ENCODE measurements at places on chromosomes 4 and X.
A peak's percentile ranks its signal among the peaks of the same experiment; 100 is the strongest.

- peak; percentile 14 for DNase-seq
Observed at GRCh38 chr4:81919223-81919622, 447.5 kb upstream of the RASGEF1B start.

DNA sequence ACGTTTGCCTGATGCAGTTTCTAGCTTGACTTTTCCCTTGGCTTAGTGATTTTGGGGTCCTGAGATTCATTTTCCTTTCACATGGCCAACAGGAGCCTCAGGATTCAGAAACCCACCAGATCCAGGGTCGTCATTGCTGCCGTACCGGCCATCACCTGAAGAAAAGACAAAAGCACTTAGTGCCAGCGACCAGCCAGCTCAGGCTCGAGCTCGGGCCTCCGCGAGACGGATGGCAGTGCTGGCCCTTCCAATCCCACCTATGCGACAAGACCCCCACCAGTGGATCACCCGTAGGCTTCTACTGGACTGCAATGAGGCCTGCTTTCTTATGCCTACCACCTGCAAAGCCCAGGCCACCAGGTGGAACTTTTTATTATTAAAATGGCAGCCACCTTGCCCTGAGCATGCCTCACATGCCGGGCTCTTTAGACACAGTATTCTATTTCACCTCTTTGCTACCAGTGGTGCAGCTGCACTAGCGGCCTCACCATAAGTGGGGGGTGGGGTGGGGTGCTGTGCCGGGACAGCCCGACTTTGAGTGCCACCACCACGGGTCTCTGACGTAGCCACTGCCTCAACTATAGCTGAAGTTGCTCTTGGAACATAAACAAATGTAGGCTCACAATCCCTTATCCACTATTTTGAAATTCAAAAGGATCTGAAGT is 84.3 kb downstream of the MTMR1 start:
- no peak for DNase-seq

DNA sequence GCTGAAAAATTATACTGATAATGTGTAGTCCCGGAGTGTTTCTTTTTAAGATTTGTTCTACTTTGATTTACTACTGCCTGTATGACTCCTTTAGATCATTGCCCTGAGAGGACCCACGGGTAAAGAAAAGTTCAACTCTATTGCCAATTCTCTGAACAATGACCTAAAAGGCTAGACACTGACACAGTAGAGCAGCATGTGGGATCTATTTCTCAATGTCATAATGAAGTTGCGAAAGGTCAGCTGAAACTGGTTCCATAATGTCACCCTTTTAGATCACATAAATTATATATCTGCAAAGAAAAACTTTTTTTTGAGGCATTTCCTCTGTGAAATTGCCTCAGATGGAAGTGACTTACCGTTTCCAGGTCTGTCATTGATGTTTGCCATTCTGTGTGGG is 67.4 kb downstream of the GLRB start:
- no peak for DNase-seq

DNA sequence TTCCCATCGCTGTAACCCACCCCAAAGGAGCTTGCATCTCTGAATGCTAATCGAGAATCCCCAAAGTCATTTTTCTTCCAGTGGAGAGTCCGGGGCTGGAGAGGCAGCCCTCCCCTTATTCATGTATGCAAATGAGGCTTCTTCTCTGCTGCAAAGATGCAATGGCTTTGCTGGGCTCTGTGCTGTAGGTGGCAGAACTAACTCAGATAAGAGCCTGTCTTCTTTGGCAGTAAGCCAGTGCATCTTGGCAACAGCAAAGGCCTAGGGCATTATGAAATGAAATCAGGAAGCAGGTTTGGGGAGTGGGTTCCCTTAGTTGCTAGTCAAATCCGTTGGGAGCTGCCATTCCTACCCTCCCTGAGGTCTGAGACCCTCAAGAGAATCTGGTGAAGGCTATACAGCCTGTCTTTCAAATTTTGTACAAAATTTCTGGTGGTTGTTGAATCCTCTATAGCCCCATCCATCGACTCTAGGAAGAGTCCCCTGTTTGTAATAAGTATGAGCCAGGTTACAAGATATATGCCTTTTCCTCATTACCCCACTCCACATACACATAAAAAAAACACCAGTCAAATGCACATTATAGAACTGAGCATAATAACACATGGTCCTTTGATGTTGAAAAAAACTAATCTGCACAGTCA is 290.6 kb upstream of the TAPT1 start:
- DNase-seq, result no peak

GRCh38 chr4:141802333-141802732 is 165.9 kb downstream of the IL15 start:
- DNase-seq, result no peak

DNA sequence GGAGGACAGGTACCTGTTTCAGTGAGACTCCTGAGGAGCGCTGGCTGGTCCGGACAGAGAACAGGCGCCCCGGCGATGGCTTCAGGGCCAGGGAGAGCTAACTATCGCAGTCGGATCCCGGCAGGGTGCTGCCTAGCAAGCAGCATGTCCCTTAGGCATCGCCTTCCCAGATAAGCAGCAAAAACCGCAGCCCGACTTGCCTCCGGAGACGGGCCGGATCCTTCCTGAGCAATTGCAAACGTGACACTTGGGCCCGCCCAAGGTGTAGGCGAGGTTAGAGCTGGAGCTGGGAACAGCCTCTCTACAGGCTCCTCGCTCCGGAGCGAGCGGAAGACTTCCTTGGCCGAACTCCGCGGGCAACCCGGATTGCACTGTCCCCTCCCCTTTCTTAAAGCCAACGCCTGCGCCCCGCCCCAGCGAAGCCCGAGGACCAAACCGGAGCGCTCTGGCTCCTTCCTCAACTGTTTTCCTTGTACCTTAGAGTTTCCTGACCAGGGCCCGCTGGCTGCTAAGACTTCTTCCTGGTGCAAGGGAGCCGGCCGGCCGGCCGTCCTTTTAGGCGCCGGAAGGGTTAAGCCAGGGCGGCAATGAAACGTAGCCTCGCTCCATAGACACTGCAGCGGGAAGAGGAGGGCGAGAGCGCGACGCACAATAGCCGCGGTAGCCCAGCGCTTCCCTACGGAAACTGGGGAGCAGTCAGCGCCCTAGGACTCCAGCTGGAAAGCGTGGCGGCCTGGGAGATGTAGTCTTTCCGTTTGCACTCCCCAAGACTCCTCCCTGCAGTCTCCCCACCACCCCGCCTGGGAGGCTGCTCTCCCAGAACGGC is at the start of gene OPHN1:
OPHN1 (minus strand) TSS at position 341 of the 826 bp plus-strand sequence. CDS start 475 bp downstream, outside the sequence.
- no peak for DNase-seq

GRCh38 chrX:96147681-96148080 is 537.0 kb upstream of the DIAPH2 start:
- no peak for DNase-seq

DNA sequence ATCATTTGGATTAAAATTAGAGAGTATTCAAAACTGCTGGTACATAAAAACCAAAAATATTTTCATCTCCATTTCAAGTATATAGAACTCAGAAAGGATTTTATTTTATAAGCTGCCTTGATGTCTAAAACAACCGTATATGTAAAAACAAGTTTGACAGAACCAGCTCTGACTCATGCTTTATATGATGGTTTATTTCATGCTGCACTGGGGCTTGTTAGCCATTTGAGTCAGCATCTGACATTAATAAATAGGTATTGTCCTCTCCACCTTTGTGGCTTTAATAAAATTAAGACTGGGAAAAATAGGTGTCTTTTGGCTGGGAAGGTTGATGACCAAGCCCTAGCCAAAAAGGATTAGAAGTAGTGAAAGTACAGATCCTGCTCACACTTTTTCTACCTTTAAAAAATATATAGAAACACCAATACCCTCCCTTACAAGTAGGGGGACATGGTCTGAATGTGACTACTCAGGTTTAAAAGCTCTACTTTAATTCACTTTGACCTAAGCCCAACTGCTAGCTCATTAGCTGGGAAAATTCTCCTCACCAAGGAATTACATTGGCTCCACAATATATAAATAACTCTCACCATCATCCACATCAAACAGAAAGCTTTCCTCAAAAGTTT is 228.1 kb downstream of the ADAMTS3 start:
- no peak for DNase-seq

DNA sequence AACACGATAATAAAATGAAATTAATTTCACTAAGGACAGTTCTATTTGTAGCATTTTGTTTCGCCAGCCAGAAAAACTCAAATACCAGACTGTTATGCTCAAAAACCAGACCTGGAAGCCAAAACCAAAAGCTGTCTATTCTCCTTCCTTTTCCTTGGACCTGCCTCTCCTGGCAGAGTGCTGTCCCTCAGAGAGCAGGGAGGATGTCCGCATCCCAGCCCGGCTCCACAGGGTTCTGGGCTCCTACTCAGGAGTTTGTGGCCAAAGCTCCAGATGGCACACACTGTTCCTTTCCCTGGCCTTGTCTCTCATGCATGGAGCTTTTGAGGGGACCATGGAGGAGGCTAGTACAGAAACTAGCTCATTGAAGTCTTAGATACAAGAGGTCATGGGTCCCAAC is 41.9 kb upstream of the C1QTNF7 start:
- no peak for DNase-seq

- no peak for DNase-seq
Observed at GRCh38 chr4:145799223-145799622, 119.3 kb downstream of the C4orf51 start.

DNA sequence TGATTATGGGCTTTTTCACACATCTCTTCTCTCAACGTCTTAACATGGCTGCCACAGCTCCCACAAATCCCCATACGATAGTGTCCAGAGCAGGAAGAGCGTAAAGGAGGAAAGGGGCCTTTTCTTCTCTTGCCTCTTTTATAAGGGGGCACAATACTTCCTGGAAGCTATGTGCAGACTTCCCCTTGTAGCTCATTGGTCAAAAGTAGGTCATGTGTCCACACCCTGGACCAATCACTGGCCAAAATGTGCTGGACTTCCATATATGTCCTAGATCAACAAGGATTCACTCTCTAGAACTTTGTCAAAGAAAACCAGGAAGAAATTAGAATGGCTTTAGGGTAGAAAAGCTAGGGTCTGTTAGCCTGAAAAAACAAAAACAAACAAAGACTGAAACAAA is 26.7 kb downstream of the STK32B start:
- no peak for DNase-seq

- DNase-seq, result no peak
Observed at GRCh38 chrX:38970074-38970473, 168.8 kb downstream of the MID1IP1 start.

GRCh38 chr4:143230683-143231082 is 46.0 kb downstream of the USP38 start:
- no peak for DNase-seq

GRCh38 chr4:26069218-26069617 is 155.2 kb downstream of the SMIM20 start:
- DNase-seq, result no peak

GRCh38 chrX:120677004-120677652 is 47.3 kb upstream of the C1GALT1C1 start:
- DNase-seq, result no peak

- DNase-seq, result no peak
Observed at GRCh38 chrX:103520386-103520785, 1.1 kb upstream of the RAB40A start.

DNA sequence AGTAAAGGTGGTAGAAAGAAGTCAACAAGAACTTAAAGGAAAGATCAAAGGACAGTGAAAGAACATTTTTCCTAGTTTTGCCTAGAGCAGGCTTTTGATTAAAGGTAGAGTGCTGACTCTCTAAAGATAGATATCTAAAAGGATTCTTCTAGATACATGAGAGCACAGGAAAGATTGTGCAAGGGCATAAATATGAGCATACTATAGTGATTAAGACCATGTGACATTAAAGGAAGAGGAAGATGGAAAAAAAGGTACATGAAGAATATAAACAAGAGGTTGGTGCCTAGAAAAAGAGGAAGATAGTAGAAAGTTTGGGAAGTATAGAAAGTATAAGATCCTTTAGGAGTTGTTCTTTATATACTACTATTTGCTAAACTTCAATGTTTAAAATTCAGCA is 26.1 kb upstream of the TET2 start:
- no peak for DNase-seq

- no peak for DNase-seq
Observed at GRCh38 chr4:4677556-4678522, 136.0 kb upstream of the STX18 start.

GRCh38 chr4:80875642-80876041 is 154.9 kb upstream of the BMP3 start:
- no peak for DNase-seq

- DNase-seq, result no peak
Observed at GRCh38 chrX:74521961-74522751, 92.3 kb downstream of the RLIM start.

GRCh38 chr4:113646442-113646822 is 115.1 kb downstream of the CAMK2D start:
- no peak for DNase-seq
